Osteoblast (primary cell): ENCODE measurements at places on chromosomes 7 and 10. TPM values are rescaled to one million over a fixed set of nuclear protein-coding genes. Genes with fewer than 3 reads are reported as not detected.

GRCh38 chr10:47020471-47020870 lies 109.2 kb downstream of the PTPN20 start:
- DNase-seq = no peak

INSYN2A gene
- total RNA-seq = 0.29 and 0.36 TPM in 2 replicates

KLF14 gene
- not detected in 2 replicates for total RNA-seq

DNA sequence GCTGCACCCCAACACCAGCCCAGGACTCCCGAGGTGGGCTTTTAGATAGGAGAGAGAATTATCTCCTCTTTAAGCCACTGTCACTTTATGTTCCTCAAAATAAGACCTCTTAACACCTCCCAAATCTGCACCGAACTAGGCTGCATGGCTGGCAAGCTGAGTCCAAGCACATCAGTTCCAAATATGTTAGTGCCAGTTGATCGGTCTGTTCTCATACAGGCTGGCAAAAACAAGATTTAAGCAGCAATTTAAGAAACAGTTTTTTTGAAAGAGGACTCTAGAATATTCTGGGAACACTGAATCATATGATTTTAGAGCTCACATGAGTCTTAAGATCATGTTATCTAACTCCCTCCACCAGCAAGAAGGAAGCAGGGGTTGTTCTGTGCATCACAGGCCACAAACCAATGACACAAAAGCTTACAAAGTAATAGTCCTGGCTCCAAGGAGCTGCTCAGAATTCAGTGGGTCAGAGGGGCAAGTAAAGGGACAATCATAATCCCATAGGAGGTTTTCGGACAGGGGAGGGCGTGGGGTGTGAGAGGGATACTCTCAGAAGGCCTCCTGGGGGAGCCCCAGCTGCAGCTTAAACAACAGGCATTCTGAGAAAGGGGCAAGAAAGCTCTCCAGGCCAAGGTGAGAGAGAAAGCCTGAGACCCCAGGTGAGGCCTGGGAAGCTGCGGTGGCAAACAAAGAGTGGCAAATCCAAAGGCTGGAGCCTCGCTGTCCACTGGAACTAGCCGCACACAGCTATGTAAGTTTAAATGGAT lies 7.1 kb downstream of the COBL start:
- DNase-seq = no peak
